ENCODE measurements at places on chromosomes 1 and 21.
A peak's percentile ranks its signal among the peaks of the same experiment; 100 is the strongest.

GRCh38 chr1:154713005-154713404, 105.0 kb upstream of the ADAR start:
- DNase-seq, result no peak

DNA sequence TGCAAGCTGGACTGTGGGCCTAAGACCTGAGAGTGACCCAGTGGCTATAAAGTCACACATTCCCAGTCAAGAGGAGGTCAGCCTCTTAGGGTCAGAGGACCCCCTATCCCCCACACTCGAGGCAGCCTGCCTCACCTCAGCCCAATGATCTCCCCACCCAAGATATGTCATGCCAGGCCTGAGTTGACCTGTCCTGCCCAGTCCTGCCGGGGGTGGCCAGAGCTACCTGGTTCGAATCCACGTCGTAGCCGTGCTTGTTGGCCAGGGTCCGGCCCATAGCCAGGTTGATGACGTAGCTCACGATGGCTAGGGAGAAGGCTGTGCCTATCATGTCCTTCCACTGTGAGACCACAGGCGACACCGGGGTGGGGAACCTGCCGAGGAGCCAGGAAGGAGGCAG, 15.6 kb downstream of the SLC26A9 start:
- DNase-seq, result no peak

DNA sequence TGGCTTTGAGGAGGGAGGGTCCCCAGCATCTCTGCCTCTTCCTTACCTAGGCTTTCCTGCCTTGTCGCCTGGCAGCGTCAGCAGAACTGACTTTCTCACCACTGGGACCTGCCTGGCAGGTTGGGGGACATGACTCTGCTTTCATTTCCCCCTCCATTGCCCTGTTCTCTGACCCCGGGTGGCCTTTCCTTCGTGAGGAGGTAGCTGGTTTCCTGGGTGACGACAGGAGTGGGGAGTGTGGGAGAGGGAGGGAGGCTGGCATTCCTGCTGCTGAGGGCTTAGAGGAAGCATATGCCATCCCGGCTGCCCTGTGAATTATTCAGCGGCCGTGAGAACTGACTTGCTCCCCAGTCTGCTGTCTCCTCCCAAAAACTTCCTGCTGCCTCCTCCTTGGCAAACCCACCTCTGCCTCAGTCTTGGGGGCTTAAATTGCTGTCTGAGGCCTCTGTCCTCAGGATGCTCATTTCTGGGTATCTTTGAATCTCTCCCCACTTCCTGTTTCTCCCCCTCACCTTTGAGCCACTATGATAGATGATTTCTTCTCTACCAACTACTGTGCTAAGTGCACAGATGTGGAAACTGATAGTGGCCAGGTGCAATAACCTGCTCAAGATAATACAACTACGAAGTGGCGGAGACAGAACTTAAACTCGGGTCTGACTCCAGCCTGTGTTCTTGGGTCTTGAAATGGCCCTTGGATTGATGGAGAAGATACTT, 182.0 kb upstream of the CSF3R start:
- DNase-seq, result no peak

DNA sequence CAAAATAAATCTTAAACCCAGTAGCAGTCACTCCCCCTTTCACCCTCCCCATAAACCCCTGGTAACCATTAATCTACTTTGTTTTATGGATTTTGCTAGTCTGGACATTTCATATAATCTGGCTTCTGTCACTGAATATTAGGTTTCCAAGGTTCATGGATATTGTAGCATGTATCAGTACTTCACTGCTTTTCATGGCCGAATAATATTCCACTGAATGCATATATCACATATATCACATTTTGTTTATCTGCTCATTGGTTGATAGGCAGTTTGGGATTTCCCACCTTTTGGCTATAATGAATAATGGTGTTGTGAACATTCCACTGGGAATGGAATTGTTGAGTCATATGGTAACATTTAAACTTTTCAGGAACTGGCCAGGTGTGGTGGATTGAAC, 4.6 kb upstream of the WDR4 start:
- no peak for DNase-seq

DNA sequence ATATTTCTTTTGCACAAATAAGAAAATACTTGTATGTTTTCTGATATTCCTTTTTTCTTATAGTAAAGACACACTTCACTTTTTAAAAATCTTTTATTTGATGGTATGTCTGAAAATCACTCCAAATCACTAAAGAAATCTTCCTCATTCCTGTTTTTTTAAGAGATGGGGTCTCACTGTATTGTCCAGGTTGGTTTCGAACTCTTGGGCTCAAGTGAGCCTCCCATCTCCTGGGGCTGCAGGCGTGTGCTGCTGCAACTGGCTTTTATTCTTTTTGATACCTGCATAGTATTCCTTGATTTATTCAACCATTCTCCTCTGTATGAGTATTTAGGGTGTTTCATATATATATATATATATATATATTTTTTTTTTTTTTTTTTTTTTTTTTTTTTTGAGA, 88.1 kb downstream of the OSBPL9 start:
- no peak for DNase-seq

- DNase-seq, result peak; percentile 48
These were observed 9.4 kb upstream of the TARBP1 start for GRCh38 chr1:234488054-234489006.

- peak; percentile 86 for DNase-seq
These were observed 24.0 kb downstream of the QSOX1 start for GRCh38 chr1:180178511-180179161.

DNA sequence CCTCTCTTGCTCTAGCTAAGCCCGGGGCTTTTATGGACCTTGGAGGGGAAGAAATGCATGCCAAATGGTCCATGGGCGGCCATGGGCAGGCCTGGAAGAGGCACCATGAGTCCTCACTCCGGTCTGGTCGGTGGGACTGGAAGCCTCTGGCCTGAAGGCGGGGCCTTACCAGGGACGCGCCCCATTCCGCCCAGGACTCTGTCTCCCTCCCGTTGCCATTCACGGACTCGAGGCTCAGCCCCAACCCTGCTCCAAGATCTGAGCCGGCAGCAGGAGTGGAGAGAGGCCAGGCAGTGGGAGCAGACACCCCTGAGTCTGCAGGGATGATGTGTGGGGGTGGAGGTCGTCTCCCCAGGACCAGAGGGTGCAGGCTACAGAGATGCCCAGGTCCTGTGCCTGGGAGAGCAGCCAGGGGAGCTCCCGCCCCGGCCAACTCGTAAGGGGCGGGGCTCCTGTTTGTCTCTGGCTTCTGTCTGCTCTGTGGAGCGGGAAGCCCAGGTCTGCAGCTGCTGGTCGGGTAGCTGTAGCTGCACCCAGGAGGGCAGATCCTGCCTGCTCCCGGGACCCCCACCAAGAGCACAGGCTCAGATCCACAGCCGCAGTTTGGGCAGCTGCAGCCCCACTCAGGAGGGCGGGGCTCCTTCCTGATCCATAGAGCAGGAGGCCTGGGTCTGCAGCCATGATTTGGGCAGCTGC, 8.3 kb upstream of the KANK4 start:
- no peak for DNase-seq

DNA sequence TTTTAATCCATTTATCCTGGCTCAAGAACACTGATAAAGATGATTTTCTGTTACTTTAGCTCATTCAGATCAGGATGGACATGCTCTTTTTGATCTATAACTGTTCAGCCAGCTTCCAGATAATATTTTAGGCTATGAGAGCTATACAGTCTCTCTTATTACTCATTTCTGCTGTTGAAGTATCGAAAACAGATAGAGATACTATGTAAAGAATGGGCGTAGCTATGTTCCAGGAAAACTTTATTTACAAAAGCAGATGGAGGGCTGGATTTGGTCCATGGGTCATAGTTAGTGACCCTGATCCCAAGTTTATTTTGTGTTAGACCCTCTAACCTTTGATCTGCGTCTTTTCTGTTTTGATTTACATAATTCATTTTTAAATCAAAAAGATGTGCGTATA, 78.8 kb upstream of the TENT5C start:
- DNase-seq, result no peak

- DNase-seq, result no peak
These were observed 102.2 kb downstream of the PHTF1 start for GRCh38 chr1:113657126-113657525.

DNA sequence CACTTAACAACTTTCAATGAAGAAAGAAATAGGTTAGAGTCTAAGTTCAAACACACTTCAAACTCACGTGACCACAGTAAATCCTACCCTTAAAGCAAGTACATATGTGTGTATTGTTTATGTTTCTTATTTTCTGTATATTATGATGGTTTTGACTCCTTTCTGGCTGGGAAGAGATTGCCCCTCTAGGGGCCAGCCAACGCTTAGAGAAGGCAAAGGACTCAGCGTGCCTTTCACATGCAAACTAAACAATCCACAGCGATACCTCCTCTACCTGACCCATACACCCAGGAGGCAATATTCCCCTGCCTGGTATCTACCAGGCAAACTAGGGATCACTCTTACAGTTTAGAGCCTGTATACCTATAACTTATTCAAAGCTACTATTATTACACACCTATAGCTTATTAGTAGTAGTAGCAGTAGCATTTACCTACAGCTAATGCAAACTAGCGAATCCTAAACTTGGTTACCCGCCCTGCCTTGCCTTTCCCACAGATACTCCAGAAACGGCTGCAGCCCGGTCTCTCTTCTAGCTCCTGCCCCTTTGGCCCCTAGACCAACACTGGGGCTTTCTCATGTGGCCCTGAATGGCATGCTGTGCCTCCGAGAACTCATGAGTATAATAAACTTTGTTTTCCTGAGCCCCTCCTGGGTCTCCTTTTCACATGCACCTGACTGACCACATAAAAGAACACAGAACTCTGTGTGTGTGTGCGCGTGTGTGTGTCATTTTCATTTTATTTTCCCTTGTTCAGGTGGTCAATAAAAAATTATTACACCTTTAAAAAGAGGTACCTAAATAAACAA, 14.0 kb downstream of the NRIP1 start:
- DNase-seq, result no peak

GRCh38 chr1:201708085-201708512, 120.9 kb upstream of the IPO9 start:
- DNase-seq, result no peak

- peak; percentile 55 for DNase-seq
These were observed 670 bp downstream of the CLSTN1 start for GRCh38 chr1:9822897-9823692.

All from GM13977 (cell line).